Putamen (tissue), 1 donor: ENCODE measurements at places on chromosomes 12 and 14.

DNA sequence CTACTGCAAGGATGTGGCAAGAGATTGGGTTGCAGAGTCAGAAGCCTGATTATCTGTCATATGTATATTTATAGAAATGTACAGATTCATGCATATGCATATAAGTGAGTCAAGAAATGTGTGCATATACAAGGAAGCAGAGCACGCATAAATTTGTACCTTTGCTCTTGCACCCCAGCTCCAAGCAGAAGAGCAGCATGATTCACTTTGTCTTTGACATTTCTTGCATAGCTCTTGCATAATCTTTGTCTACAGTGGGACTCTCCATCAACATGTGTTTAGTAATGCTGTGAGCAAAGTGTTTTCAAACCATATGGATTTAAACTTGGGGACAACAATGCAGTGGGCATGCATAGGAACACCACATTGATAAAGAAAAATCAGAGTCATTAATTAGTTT, 330.7 kb upstream of the DCN start:
- DNase-seq, result no peak

GRCh38 chr12:125166041-125166440, 100.8 kb downstream of the AACS start:
- no peak for DNase-seq

- DNase-seq, result no peak
Measured at GRCh38 chr12:70451528-70451927, 85.4 kb downstream of the KCNMB4 start.

- no peak for DNase-seq
Measured at GRCh38 chr12:123044351-123044750, 63.9 kb downstream of the ARL6IP4 start.

GRCh38 chr12:131830914-131831571, 2.9 kb downstream of the MMP17 start:
- DNase-seq, result peak; percentile 84

DNA sequence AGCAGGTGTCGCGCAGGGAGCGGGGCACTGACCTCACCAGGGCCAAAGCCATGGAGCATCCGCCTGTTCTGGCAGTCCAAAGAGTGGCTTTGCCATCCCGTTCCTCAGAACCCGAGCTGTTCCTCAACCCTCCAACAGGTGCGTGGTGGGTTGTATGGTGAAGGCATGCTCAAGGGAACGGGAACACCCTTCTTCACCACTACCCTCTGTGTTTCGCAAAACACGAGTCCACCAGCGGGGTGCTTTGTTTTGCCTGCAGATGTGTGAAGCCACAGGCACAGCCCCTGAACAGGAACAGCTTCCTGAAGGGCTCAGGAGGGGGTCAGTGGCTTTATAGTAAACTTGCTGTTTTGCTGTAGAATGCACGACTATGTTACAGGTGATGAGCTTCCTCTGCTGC, 52.7 kb downstream of the SMOC1 start:
- no peak for DNase-seq

DNA sequence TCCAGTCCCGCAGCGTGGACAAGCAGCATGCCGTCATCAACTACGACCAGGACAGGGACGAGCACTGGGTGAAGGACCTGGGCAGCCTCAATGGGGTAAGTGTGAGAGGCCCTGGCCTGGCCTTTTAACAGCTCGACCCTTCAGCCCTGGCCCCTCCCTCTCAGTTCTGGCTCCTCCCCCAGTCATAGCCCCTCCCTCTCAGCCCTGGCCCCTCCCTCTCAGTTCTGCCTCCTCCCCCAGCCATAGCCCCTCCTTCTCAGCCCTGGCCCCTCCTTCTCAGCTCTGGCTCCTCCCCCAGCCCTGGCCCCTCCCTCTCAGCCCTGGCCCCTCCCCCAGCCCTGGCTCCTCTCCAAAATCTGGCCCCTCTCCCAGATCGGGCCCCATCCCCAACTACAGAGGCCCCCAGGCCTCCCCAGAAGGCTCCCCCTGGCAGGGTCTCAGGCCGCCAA, 11.2 kb downstream of the CEP170B start:
- DNase-seq, result no peak

GRCh38 chr12:91240386-91241095, 57.9 kb upstream of the DCN start:
- DNase-seq, result no peak

DNA sequence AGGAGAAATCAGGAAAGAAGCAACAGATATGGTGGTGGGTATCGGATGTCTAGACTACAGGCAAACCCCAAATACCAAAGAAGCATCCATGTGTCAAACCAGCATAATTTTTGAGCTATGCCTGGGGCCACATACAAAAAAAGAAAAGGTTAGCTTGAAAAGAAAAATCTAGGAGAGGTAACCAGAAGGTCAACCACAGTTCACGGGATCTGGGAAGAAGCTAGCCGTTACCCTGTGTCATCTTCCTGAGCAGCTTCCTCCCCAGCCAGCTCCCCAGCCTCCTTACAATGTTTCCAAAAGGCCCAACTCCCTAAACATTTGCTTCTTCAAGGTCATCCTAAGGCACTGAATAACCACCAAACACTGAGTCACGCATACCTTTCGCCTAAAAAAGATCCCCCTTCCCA, 3.1 kb downstream of the SINHCAF start:
- no peak for DNase-seq

- no peak for DNase-seq
Measured at GRCh38 chr12:93116632-93117031, 187.5 kb upstream of the EEA1 start.

DNA sequence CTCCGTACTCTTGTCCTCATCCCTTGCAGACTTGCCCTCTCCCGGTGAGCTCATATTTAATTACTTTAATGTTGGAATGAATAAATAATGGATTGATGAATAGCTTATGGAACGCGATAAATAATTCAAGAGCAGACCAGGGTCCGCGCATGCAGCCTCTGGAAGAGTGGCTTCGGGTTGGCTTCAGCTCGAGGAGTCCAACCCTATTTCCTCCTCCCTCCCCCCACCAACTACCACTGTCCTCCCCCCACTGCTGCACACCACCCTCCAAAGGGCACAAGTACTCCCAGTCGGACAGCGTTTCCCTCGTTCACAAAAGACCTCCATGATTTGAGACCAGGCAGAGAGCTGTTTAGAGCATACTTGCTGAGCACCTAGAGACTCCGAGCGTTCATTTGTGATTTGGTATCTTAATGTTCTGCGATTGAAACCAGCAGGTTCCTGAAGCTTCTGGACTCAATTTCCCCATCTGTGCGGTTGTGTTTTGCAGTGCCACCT, 647 bp upstream of the SIX1 start:
- DNase-seq, result no peak

DNA sequence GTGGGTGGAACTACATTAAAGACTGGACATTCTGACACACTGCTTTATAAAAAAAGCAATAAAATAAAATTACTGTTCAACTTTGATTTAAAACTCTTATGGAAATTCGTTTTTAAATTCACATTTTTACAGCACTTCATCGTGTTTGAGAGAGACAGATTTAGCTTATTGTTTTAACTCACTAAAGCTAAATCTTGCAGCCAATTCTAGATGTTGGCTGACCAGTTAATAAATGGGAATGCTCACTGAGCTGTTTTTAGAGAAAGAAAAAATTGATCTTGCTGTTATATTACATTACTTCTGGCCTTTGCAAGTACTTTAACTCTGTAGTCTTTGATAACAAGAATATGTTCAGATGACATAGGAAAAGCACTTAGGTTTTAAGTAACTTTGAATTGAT, 157.1 kb downstream of the PLCZ1 start:
- no peak for DNase-seq

DNA sequence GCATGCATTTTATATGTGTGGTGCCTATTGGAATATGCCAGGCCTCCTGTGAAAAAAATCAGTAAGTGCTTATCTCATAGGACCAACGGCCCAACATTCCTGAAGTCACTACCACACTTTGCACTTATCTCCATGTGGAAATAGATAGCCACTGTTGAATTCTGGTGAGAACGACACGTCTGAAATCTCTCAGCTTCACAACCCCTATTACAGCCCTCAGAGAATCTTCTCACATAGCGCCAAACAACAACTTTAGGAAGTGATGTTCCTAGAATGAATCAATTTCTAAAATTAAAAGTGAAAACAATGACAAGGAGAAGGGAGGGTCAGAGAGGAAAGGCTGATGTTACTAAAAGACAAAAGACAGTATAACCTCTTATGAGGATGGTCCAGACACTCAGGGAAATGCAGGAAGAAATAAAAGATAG, 270.8 kb upstream of the BTG1 start:
- no peak for DNase-seq

GRCh38 chr14:100292301-100292775, 13.9 kb downstream of the SLC25A29 start:
- no peak for DNase-seq

GRCh38 chr14:75757644-75758402, 96.8 kb downstream of the TTLL5 start:
- DNase-seq, result no peak

GRCh38 chr12:100778967-100779590, 15.5 kb upstream of the ANO4 start:
- no peak for DNase-seq

DNA sequence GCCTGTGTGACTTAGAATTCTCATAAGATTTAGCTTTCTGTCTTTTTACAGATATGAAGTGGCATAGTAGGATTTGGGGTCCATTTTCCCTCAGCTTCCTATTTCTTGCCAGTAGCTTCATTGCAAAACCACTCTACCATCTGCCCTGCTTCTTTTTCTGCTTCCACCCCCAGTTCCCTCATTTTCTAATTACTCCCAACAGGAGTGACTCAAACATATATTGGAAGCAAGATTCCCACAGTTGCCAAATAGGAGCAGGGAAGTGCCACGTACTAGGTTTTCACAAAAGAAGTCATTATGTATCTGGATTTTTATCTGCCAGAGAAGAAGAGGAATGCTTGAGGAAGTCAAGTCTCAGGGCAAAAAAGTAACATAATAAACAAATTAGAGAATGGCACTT, 64.1 kb downstream of the ANO4 start:
- no peak for DNase-seq

GRCh38 chr12:93967454-93967853, 180.9 kb upstream of the PLXNC1 start:
- no peak for DNase-seq

GRCh38 chr14:39446131-39446744, 14.0 kb upstream of the FBXO33 start:
- DNase-seq, result no peak

- DNase-seq, result peak; percentile 83
Measured at GRCh38 chr12:120445911-120446843, at the start of the genes GATC and TRIAP1. Gene GATC (plus strand): TSS chr12:120446444. CDS start chr12:120446481, 37 bp downstream. Gene TRIAP1 (minus strand): TSS chr12:120446384. CDS start chr12:120446372, 12 bp downstream.

DNA sequence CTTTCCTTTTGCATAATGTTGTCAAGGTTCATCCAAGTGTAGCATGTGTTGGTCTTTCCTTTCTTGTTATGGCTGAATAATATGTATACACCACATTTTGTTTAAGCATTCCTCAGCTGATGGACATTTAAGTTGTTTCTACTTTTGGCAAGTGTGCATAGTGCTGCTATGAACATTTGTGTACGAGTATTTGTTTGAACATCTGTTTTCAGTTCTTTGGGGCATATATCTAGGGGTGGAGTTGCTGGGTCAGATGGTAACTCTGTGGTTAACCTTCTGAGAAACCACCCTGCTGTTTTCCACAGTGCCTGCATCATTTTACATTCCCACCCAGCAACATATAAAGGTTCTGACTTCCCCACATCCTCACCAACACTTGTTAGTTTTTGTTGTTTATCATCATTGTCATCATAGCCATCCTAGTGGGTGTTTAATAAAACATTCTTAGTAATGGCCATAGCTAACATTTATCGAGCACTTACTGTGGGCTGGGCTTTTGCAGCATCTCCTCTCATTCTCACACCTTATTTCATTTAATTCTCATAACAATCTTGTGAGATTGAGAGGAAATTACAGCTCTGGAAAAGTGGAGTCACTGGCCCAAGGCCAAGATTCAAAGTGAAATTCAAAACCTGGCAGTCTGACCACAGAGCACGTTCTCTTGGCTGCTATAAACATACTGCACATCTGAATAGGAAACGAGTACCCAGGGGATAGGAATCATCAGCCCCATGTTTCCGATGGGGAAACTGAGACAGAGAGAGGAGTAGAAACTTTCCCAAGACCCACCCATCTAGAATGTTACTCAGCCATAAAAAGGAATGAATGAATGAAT, 193.6 kb downstream of the KSR2 start:
- no peak for DNase-seq

GRCh38 chr12:15963271-15963670, 52.1 kb downstream of the DERA start:
- DNase-seq, result no peak

- DNase-seq, result no peak
Measured at GRCh38 chr12:68585966-68586365, 24.7 kb upstream of the RAP1B start.

DNA sequence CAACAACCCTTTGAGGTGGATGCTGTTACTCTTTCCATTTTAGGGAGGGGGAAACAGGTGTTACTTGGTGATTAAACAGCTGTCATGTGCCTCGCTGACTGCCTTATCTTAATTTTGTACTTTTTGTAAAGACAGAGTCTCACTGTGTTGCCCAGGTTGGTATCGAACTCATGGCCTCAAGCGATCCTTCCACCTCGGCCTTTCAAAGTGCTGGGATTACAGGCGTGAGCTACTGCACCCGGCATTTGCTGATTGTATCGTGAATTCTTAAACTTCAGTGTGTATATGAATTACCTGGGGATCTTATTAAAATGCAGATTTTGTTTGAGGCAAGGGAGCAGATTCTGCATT, 659 bp downstream of the PSMD9 start:
- DNase-seq, result no peak

DNA sequence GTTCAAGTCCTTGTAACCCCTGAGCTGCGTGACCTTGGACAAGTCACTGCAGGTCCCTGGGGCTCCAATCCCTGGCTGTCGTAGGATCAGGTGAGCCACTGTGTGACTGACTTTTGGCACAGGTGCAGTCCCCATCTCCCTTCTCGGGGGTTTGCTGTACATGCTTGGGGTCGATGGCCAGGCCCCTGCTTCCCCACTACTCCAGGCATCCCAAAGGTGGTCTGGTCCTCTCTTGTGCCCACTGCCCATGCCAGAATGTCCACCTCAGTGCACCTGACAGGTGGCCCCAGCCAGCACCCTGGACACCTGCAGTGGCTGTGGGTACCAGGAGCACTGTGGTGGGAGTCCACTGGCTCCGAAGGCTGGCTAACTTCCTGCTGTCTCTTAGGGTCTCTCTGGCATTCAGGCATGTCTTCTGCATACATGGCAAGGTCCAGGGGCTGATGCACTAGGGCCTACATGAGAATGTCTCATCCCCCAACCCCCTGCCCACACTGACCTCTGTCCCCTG, 14.7 kb downstream of the FOXN4 start:
- DNase-seq, result no peak

DNA sequence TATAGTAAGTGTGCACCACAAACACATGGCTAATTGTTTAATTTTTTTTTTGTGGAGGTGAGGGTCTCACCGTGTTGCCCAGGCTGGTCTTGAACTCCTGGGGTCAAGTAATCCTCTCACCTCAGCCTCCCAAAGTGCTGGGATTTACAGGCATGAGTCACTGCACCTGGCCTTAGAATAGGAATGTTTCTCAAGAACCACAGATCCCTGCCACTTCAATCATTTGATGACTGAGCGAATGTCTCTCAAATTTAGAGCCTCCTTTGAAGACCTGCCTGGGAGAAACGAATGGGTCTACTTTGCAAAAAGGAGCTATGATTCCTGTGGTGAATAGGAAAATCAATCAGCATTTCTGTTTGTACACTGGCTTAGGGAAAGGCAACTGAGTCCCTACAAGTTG, 33.5 kb upstream of the CHST11 start:
- no peak for DNase-seq
